Lung microvascular endothelial cell (primary cell): ENCODE measurements at places on chromosomes 6 and 20. TPM values are rescaled to one million over a fixed set of nuclear protein-coding genes. Genes with fewer than 3 reads are reported as not detected.
A peak's percentile ranks its signal among the peaks of the same experiment; 100 is the strongest.

SLPI gene
- 0.79 TPM in 1 of 2 replicates, not detected in the other for total RNA-seq

PSORS1C2 gene
- total RNA-seq = not detected in 2 replicates

SRSF12 gene
- total RNA-seq = under 0.01 TPM in 1 of 2 replicates, not detected in the other

RAB44 gene
- not detected in 2 replicates for total RNA-seq

SLC17A2 gene
- not detected in 2 replicates for total RNA-seq

HRH3 gene
- not detected in 2 replicates for total RNA-seq

BPIFB1 gene
- not detected in 2 replicates for total RNA-seq

MICB gene
- 5.0 and 9.8 TPM in 2 replicates for total RNA-seq

MAP3K5 gene
- total RNA-seq = 2.2 and 3.3 TPM in 2 replicates

PROKR2 gene
- not detected in 2 replicates for total RNA-seq

MAFB gene
- 1.3 and 3.0 TPM in 2 replicates for total RNA-seq

- DNase-seq = no peak
Observed at GRCh38 chr20:36145877-36146707, 8.4 kb upstream of the EPB41L1 start.

DNA sequence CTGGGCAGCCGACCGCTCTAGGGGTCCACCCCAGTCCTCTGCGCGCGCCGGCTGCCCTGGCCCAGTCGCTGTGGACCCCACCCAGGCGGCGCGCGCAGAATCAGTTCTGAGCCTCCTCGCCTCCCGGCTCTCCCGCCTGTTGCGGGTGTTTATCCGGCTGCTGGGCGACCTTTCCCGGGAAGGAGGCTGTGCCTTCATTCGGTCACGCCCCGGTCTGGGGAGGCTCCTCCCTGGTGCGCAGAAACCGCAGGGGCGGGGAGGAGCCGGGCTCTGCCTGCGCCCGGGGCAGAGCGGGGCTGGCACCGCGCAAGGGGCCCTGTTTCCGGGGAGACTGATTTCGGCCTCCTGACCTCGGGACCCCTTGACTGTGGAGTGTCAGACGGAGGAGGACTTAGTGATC is 80.8 kb upstream of the EYS start:
- DNase-seq = no peak

- no peak for DNase-seq
Observed at GRCh38 chr20:8423482-8423881, 291.4 kb downstream of the PLCB1 start.

- peak; percentile 26 for DNase-seq
Observed at GRCh38 chr6:155026022-155026705, 31.0 kb downstream of the TIAM2 start.

DNA sequence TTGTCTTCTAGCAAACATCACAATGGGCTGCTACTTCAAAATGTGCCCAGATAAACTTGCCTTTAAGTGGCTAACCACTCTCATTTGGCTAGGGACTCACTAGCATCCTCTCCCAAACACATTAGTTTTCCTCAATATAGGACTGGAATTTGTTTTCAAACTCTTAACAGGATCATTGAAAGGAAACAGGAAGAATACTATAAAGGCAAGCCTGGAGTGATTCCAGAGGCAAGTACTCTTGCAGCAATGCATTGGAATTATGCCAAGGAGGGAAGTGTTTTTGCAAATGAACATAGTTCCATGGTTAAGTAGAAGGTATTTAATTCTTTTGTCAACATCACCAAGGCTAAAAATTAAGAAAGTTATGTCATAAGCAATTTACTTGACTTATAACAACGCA is 12.2 kb downstream of the EPHA7 start:
- peak; percentile 59 for DNase-seq

DNA sequence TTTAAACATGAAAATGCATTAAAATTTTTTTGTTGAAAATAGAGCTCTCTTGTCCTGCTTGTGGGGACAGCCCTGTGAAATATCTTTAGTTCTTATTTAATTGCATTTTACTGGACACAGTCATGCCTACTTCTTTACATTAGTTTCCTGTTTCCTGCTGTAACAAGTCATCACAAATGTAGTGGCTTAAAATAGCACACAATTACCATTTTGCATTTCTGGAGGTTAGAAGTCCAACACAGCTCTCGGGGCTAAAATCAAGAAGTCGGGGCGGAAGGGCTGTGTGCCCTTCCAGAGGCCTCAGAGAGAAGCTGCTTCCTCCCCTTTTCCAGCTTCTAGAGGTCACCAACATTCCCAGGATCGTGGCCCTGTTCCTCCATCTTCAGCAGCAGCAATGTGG is 29.4 kb downstream of the PNLDC1 start:
- DNase-seq = no peak

DNA sequence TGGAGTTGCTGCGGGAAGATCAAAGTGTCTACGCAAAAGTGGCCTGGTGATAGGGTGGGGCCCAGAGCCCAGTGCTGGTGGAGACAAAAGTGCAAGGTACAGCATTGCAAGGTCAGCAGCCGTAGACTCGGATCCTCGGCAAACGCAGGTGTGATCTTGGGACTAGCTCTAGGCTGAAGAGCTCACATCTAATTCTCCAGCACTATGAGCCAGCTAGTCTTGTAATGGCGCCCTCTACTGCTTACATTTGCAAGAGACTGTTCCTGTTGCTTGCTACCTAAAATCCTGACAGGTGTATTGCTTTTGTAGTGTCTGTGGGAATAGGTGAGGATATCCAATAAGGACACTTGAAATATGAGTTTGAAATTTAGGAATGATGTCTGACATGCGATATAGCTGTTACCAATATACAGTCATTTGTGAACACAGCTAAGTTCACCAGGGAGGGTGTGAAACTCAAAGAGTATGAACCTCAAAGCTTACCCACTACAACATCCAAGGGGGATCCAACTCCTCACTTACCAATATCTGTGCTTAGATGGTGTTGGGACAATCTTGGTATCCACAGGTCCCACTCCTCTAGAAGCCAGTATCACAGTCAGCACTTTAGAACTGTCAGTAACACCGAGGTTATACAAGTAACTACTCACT is 58.4 kb downstream of the PDE7B start:
- DNase-seq = peak; percentile 67

DNA sequence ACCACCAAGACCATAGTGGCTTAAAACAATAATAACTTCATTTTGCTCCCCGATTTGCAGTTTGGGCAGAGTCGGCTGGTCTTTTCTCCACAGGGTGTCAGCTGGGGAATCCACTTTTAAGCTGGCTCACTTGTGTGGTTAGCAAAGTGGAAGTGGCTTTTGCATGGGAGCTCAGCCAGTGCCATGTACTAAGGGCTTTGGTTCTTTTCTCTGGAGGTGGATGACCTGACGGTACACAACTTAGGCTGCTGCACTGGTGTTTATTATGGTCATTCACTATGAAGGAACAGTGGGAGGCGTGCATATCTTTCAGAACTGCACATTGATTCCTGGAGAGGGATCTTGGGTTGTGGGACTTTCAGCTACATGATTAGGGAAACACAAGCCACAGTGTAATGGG is 141.0 kb downstream of the OR2B2 start:
- no peak for DNase-seq

- DNase-seq = peak; percentile 38
Observed at GRCh38 chr6:146542881-146543210, 787 bp upstream of the RAB32 start.

DNA sequence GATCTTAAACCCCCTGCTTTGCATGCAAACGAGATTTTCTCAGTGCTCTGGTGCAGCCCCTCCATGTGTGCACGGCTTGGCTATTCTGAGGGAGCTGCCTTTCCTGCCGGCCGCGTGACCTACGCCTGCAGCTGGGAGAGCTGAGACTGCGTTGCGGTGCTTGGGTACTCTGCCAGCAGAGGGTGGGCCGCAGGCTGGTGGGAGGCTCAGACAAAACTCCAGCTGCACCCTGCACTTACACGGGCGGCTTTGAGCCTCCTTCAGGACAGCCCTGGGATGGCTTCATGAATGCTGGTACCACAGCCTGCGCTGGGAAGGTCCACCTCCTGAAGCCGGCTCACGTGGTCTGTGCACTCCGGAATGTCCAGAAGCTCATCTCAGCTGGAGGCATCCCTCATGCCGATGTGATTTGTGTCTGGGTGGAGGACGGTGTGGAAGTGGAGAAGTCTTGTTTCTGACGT is 223.7 kb downstream of the DLL1 start:
- no peak for DNase-seq

DNA sequence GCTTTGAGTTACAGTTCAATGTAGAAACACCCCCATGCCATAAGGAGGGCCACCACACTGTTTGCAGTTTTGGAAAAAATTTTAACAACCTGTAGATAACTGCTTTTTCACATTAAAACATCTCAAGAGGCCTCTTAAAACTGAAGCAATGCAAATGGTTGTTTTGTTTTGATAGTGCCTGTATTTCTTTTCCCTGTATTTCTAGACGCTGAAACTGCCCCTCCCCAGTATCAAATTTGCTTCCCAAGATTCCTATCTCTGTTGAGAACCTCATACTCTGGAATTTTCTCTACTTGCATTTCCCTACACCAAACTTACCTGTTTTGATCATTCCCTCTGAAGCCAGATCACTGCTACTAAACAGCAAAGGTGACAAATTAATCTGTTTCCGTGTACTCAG is 98.5 kb downstream of the PHACTR1 start:
- DNase-seq = no peak

GRCh38 chr6:44216677-44217331 is at the start of gene MYMX:
TSS of gene MYMX (plus strand) at chr6:44216926. CDS start at chr6:44217472, 546 bp downstream.
- DNase-seq = no peak

DNA sequence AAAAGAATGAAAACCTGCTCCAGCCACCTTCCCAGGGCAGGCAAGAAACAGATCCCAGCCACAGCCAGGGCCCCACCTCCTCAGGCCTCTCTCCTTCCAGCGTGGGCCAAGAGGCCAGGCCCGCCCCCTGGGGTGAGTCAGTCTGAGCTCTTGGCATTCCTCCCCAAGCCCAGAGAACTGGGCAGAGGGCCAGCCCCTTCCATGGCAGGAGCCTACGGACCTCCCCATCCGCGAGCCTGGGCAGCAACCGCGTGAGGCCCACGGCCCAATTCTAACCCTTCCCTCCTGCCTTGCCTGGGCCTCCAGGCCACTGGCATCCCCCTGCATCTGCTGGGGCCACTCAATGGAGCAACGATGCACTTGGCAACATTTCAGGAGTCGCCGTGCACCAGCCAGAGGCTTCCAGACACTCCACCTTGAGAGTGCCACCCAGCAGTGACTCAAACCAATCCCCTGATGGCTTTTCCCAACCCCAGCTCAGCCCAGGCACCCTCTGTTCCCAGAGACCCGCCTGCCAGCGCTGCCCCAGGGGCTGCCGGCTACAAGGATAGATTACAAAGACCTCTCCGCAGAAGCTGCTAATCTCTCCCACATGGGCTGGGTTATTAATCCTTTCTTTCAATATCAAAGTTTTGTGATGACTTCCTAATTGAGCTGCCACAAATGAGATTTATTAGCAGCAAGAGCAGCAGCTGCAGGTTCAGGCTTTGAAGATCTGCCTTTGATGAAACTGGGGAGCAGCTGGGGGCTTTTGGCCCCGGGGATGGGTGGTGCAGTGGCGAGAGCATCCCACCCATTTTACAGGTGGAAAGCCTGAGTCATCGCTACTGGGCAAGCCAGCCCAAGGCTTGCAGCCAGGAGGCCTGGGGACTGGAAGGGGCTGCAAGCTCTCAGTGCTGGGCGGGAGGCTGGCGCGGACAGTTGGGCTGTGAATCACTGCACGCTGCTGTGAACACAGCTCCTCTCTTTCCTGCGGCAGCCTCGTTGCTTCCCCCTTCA is 85.7 kb downstream of the NFATC2 start:
- peak; percentile 97 for DNase-seq

DNA sequence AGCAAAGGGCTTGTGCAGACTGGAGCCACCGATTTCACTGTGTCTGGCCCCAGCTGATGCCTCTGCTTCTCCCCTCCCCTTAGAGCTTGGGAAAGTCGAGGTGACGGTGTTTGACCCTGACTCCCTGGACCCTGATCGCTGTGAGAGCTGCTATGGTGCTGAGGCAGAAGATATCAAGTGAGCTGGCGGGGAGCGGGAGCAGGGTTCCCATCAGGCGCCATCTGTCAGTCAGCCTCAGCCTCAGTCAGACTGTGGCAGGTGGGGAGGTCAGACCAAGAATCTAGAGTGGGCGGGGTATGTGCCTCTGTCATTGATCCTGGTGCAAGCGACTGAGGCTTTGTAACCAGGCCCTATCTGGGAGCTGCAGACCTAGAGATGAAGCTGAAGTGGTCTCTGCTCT is 5.5 kb downstream of the ERGIC3 start:
- DNase-seq = no peak

DNA sequence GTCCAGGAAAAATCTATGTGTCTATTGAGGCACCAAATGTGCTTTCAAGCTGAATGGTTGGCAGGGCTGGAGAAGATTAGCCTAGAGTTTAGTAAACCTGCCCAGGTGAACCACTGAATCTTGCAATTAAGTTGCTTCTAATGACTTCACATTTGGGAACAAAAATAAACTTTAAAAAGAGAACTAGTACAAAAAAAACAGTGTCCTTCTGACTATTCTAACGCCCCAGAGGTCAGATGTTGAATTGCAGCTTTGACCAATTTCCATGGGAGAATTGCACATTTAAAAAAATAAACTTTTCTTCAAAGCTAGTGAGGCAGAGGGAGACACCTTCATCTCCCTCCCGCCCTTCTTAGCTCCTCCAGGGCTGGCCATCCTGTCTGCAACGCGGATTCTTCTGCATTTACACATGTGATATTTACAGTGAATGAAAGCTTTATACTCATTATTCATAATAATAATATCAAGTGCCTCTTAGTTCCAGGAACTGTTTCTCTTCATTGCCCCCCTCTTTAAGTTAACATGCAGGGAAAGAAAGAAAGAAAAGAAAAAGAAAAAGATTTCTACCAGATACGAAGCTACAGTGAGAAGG is 270.2 kb downstream of the SMOC2 start:
- no peak for DNase-seq

DNA sequence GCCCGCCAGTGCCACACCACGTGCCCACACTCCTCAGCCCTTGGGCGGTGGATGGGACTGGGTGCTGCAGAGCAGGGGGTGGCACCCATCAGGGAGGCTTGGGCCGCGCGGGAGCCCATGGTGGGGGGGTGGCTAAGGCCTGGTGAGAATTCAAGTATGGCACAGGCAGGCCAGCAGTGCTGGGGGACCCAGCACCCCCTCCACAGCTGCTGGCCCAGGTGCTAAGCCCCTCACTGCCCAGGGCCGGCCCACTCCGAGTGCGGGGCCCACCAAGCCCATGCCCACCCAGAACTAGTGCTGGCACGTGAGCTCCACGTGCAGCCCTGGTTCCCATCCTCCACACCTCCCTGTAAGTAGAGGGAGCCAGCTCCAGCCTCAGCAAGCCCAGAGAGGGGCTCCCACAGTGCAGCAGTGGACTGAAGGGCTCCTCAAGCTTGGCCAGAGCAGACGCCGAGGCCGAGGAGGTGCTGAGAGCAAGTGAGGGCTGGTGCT is 1091.1 kb upstream of the GJE1 start:
- DNase-seq = no peak

- no peak for DNase-seq
Observed at GRCh38 chr20:26276554-26277210, 580.0 kb upstream of the ZNF337 start.

- DNase-seq = no peak
Observed at GRCh38 chr6:133966654-133967329, 13.8 kb downstream of the TBPL1 start.

- DNase-seq = no peak
Observed at GRCh38 chr6:20309186-20309585, 92.5 kb upstream of the E2F3 start.

GRCh38 chr6:35435074-35435837 is 16.9 kb upstream of the FANCE start:
- DNase-seq = no peak

DNA sequence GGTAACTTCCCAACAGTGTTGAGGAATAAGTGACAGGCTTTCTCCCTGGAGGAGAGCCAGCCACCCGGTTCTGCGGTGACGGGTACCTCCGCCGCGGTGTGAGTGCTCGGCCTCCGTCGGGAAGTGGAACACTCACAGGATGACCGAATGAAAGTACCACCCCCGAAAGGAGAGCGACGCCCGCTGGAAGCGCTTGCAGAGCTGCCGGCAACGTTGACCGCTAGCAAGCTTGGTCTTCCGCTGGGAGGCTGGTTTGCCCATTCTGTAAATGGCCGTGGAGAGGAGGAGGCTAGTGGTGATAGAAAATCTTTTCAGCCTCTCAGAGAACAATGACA is 614 bp upstream of the TMEM242 start:
- peak; percentile 89 for DNase-seq
